BJ (cell line): ENCODE measurements at places on chromosomes 4 and X. TPM values are rescaled to one million over a fixed set of nuclear protein-coding genes. Genes with fewer than 3 reads are reported as not detected.

DNA sequence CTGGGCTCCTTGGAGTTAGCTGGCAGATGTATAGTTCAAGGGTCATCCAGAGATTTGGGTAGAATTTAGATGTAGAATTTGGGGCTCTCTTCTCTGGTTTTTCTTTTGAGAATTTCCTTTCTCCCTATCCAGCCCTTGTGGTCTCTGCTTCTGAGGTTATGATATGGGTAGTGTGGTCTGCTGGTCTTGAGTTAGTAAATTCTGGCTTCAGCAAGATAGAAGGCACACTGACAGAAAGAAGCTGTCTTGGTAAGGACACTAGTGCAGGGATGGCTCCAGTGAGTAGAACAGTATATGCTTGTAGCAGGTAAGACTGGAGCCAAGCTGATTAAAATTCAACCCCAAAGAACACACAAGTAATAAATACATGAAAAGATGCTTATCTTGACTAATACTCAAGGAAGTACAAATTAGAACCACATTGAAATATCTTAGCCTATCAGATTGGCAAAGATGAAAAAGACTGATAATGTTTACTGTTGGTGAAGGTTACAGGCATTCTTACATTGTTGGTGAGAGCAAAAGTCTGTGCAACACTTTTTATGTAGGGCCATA, 2.1 kb upstream of the IL9R start:
- no peak for DNase-seq

GRCh38 chr4:13539619-13540445, 4.5 kb downstream of the NKX3-2 start:
- DNase-seq: no peak

- DNase-seq: no peak
These were observed 25.2 kb upstream of the ASMTL start for GRCh38 chrX:1477801-1478458.

Gene PPA2
- 51.8 and 64.4 TPM in 2 replicates for polyA plus RNA-seq

DNA sequence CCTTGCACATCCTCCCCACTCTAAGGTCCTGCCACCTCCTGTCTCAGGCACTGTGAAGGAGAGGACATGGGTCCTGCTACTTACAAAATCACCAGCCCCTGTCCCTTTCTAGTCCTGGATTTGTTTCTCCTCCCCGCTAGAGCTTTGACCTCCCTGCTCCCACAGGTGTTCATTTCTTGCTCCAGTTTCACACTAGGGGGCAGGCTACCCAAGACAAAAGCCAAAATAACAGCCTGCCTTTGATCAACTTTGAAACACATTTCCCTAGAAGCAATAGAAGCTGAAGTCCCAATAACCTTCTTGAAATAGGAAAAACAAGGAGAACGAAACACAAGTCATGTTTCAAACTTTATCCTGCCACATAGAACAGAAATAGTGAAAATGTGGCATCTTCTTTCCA, 164.4 kb downstream of the QDPR start:
- DNase-seq: no peak

DNA sequence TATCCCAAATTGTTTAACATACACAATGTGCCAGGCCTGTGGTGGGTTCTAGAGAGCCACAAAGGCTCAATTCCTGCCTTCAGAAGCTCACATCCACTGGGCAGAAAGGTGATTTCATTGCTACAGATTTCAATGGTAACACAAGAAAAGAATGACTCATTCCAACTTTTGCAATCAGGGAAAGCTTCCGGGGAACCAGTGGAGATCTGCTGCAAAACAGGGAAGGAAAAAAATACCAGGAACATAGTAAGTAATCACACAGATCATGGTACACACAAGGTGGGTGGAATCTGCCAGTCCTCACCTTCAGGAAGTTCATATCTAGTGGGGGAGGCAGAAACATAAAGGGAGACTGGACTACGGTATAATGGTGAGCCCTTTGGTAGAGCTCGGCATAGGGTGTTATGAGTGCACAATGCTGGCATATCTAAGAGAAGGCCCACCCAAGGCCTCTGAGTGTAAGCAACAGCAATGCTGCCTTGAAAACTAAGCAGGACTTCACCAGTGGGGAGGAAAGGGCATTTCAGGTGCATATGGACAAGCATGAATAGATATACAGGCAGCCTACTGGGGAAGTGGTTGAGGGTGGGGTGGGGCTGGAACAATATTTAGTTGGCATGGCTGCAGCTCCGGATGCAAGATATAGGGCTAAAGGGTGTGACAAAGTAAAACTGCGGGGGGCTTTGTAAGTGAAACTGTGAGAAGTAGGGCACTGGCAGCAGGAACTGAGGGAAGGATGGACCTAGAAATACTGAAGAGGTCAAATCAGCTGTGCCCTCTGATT, 24.2 kb downstream of the GPRIN3 start:
- no peak for DNase-seq

DNA sequence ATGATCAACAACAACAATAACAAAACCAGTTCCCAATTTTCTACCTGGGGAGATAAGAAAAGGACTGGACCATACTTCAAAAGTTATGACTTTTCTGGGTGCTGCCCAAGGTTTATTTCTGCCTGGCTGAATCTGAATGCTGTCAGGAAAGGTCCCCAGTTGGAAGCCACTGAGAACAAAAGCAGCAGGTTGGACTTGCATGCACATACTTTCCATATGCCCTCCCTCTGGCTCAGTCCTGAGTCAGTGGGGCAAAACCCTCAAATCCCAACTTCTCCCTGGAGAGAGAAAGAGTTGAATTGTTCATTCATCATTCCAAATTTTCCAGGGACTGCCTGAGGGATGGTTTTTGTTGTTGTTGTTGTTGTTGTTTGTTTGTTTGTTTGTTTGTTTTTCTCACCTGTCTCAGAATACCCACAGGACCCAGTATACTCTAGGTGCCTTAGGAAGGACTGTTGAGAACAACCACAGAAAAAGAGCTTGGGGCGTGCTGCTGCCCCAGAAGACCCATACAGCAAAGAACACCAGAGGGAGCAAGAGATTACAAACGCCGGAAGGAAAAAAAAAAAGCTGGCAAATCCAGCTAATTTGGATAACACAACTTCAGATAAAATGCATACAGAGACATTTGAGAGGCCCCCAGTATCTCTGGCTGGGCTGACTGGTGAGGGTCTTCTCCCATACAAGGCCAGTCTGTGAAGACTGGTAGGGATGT, 138.9 kb upstream of the INPP4B start:
- no peak for DNase-seq

- DNase-seq: no peak
These were observed 1049.8 kb upstream of the POU3F4 start for GRCh38 chrX:82458207-82458754.

- DNase-seq: no peak
These were observed 194.2 kb downstream of the MAD2L1 start for GRCh38 chr4:119872371-119873016.

DNA sequence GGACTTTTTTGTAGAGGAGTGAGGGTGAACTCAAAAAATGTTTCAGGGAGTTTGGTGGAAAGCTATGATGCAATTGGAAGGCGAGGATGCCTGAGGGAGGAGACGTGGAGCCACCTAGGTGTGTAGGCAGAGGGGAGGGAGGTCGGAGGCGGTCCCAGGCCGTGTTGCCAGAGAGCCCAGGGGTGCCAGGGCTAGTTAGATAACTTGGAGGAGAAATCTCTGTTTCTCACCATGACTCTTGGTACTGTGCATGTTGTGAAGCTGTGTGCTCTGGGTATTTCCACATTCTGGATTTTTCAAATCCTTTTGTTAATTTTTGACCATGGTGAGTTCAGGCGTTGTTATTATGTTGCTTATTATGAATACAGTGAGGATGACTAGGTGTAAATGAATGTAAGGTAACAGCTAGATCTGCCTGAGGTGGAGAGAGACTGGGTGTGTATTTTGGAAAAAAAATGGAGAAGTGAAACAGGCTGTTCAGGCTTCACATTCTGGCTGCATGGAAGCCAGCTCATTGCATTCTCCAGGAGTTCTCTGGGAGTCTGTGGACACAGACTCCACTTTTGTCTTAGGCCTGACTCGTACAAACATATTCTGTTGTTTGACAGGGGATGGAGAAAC, 4.5 kb downstream of the RAB9A start:
- DNase-seq: no peak

- DNase-seq: no peak
These were observed 138.3 kb upstream of the TEX13D start for GRCh38 chrX:124194199-124194598.

DNA sequence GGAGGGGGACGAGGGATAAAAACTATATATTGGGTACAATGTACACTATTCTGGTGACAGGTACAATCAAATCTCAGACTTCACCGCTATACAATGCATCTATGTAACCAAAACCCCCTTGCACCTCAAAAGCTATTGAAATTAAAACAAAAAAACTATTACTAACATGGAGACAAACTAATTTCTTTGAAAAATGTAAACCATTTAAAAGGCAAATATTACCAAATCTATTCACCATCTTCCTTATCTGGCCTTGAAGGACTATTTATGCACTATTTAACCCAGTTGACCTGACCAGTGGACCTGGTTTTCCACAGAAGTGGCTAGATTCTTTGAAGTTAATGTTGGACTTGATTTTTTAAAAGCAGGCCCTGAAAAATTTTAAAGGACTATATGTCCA, 212.3 kb upstream of the RPS6KA3 start:
- DNase-seq: no peak

- peak; percentile 31 for DNase-seq
These were observed 150.1 kb upstream of the MAGEB2 start for GRCh38 chrX:30065226-30065625.

DNA sequence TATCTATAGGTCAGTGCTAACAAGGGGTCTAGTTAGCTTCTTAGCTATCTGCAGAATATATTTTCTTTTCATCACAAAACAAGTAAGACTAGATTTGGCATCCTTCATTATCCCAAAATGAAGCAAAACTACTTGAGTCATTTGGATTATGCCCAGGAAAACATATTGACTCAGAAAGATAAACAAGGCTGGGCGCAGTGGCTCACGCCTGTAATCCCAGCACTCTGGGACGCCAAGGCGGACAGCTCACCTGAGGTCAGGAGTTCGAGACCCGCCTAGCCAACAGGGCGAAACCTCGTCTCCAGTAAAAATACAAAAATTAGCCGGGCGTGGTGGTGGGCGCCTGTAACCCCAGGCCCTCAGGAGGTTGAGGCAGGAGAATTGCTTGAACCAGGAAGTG, 18.0 kb upstream of the MND1 start:
- no peak for DNase-seq
